Fibroblast of skin of abdomen (primary cell): ENCODE measurements at places on chromosomes 4 and X.

DNA sequence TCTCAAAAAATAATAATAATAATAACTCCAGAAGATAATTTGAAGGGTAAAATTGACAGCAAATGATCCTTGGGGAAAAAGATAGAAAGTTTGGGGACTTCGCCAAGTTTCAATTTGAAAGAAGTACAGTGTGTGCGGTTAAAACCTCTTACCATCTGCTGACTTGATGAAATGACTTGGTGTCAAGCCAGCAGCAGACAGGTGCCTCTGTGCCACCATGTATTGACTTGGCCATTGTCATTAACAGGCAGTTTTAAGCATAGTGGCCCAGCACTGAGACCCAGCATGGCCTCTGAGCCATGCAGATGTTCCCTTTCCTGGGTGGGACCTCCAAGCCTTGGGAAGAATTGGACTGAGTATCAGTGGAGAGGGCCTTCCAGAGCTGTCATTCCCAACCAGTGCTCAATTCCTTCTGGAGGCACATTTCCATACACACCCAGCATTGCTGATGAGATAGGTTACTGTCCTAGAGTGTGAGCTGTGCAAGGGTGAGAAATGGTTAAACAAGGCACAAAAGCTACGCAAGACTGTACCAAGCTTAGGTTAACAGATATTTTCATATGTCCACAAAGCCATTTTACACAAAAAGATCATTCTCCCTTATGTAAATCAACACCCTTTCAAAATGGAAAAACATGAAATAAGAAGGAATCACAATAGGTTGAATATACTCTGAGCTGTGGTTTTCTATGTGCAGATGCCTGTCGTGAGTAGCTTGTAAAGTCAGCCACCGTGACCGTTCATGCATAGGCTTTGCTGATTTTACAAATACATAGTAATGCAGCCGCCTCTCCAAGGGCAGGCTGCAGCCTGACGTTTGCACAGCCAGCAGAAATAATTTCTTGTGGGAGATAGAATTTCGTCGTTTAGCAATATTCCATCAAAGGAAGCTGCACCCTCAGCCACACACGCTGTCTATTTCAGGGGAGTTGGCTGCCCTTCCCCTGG lies 59.4 kb upstream of the FBXW7 start:
- DNase-seq, result peak; percentile 17

DNA sequence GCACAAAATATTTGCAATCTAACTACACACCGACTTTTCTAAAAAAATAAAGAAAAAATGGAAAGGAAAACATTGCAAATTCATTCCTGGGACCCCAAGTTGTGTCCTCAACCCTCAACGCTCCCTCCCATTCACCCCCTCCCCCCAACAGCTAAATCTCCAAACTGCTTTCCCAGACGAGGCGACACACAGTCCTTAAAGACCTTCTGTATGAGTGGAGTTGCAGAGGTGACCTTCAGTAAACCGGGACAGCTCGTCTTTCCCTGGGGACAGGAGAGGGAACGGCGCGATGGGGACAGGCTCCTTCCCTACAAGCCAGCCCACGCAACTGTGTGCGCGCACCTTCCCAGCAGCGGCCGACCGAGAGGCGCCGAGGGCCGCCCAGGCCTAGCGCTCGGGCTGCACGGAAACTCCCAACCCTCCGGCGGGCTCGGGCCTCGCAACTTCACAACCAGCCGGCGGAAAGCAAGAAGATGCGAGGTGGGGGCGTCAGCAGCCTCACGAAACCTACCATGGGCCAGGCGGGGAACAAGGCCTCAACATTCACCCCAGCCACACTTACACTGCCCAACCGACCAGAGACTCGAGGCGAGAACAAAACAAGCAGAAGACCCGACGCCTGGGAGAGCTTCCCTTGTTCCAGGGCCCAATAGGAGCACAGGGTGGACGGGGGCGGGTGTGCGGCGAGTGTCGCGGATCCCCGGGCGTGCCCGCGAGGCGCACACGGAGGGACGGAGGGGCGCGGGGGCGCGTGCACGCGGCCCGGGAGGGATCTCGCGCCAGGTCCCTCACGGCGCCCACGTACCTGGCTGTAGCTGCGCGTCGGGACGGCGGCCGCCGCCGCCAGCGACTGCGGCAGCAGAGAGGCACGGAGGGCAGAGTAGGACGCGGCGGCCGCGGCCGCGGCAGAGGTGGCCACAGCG lies 763 bp downstream of the GRSF1 start:
- peak; percentile 50 for DNase-seq

- DNase-seq, result no peak
These were observed 1.7 kb downstream of the ARAF start for GRCh38 chrX:47562615-47563243.

GRCh38 chrX:39886282-39886681 lies 211.5 kb downstream of the BCOR start:
- DNase-seq, result no peak

DNA sequence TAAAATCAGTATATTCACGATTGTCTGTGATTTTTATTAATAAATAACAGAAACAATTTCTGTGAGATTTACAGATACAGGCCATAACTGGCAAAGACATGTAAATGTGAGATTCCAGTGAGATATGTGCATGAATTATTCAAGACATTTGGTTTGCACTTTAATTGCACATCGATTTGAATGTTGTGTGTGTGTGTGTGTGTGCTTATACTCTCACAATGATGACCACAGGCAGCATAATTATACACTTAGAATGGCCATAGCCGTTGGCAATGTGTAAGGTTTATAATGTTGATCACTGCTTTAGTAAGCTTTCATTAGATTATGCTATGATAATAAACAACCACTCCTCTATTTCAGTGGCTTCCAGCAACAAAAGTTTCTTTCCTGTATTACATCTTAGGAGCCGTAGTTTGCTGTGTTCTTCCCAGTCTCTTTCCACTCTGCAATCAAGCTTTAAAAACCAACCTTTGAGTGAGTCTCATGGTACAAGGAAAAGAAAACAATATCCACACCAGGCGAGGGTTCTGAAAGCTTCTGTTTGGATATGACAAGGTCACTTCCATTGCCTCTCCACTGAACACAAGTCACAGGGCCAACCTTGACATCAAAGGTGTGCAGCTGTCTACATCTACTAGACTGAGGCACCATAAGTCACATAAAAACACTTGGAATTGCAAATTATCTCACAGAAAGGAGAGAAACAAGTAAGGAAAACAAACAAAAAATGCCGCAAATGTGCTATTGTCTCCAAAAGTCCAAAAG lies 897.7 kb downstream of the RAB28 start:
- DNase-seq, result no peak

DNA sequence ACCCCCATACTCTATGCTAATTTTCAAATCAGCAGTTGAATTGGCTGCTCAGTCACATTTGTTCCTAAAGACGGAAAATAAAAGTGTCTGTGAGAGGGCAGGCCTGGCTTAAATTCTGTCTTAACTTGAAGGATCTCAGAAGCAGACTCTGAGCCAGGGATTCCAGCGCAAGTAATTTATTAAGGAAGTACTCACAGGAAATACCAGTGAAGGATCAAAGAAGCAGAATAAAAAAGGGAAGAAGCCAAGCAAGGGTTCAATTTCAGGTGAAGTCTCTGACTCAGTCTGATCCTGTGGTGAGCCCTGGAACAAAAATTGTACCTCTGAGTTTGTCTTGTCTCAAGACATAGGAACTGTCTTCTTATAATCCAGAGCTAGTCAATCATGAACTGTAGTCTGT lies 52.2 kb downstream of the IL1RAPL1 start:
- peak; percentile 21 for DNase-seq

DNA sequence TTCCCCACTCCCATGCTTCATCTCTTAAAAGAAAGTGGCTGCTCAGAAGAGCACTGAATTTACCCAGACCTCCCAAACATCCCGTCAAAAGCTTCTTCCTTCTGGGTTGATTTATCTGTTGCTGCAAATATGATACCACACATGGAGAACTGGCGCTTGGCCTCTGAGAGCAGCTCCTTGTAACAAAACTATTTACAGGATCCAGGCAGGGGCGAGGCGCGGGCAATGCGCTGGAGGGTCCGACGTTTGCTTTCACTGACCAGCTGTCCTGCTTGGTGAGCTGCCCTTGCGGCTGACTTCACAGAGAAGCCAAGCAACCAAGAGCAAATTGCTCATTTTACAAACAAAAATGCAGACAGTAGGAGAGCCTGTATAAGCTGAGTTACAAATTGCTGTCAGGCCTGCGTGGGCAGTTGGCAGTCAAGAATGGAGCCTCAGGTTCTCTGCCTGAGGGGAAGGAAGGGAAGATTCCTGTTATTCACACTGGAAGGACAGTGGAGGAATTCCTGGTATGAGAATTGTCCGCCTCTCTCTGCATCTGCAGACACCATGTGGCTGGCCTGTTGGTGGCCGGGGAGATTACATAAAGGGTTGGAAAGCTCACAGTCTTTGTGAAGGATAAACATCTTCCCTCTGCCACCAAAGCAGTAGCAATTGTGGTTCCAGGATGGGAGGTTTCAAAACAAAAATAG lies 192.2 kb upstream of the LEF1 start:
- DNase-seq, result peak; percentile 90

- no peak for DNase-seq
These were observed 92.7 kb upstream of the IL15 start for GRCh38 chr4:141543706-141544105.

GRCh38 chr4:61921920-61922319 lies 721.8 kb downstream of the ADGRL3 start:
- DNase-seq, result no peak

DNA sequence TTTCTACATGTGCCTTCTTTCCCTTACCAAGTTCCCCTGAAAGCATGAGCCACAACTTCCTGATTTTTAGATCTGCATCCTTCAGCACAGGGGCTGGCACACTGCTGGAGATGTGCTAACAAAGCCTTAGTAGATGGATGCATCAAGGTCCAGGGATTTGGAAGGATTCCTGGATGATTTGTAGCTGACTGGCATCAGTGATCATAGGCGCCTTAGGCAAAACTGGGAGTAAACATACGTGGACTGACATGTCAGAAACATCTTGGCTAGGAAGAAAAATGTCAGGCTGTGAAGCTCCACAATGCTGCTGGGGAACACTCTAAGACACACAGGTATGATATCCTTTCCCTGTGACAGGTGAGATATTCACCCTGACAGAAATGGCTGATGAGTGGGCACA lies 156.4 kb downstream of the AMELX start:
- DNase-seq, result no peak

DNA sequence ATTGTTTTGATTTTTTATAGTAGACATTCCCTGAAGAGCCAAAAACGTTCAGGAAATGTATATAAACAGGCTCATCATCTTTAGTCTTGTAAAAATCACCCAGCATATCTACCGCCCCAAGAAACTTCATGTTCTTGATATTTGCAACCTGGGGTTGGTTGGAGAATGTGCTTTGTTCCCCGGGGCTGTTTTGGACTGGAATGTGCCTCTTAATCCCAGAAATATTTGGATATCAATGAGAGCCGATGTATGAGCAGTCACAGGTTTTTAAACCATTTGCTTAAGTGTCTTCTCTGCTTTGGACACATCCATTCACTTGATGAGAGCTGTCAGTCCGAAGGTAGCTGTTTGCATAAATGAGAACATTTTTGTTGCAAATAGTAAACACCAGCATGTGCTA lies 449.7 kb downstream of the PCDH7 start:
- DNase-seq, result no peak

DNA sequence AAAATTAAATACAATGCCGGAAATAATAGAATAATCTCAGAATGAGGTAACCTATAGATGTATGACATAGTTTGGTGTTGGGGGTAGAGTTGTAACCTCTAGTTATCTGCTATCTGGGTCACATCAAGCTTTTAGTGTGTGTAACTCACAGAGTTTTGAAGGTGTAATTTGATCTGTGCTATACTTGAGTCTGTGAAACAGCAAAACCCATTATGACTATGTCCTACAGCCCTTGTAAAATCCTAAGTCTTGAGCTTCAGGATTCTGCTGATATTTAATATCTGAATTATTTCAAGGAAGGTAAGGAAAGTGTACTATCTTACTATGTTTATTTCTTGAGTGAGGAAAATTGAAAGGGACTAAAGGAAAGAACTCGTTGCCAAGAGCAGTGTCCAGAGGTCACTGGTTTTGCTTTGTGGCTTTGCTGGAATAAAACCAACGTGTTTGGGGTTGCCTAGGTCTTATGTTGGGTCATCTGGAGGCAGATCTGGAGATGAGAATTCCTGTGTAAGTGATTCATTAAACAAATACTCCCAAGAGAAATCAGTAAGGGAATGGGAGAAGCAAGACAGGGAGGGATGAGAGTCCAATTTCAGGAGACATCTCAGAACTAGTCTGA lies 107.8 kb upstream of the CBLL2 start:
- peak; percentile 28 for DNase-seq
